ENCODE measurements at places on chromosomes 13 and 19. TPM values are rescaled to one million over a fixed set of nuclear protein-coding genes. Genes with fewer than 3 reads are reported as not detected.

DNA sequence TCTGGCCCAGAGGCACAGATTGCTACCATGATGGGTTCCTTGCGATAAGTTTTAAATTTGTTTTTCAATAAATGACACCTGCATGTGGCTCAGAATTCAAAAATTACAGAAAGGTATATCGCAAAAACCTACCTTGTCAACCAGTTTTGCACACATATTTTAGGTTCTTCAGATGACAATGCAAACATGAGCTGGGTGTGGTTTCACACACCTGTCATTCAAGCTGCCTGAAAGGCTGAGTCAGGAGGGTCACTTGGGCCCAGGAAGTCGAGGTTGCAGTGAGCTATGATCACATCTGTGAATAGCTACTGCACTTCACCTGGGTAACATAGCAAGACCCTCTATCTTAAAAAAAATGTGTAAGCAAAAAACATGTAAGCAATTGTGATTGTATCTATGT, 56.1 kb downstream of the DNM2 start:
- no peak for DNase-seq

DNA sequence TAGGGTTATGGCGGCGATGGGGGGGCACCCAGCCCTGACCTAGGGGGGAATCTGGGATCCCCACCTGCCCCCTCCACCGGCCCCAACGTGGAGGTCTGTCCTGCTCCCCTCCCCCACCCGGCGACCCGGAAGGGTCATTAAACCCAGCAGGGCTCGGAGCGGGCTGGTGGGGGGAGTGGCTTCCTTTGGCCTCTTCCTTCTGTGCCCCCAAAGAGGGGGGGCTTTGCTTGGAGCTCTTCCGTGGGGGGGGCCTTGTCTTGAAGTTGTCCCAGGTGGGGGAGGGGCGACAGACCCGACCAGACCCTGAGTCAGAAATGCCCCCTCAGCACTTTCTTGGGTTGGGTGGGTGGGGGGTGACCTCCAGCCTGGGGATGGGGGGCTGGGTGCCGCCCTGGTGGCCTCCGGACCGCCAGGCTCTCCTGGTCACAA, 1.5 kb downstream of the ARID3A start:
- DNase-seq, result no peak

FGF14 gene
- polyA plus RNA-seq, result 0.49 TPM

- DNase-seq, result no peak
These were observed 338 bp downstream of the RGCC start for GRCh38 chr13:41457589-41458186.

DNA sequence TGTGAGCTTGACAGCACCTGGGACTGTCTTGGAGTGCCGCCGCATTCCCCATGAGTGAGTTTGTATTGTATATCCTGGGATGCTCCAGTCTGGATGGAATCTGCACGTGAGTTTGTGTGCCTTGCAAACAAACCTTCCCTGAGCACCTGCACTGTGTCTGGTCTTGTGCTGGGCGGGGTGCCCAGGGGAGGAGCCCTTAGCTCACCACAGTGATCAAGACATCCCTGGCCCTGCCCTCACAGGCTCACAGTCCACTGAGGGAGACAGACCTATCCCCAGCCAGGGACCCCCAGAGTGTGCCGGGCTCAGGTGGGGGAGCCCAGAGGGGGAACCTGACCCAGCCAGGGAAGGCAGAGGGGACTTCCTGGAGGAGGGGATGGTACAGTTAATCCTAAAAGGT, 1.7 kb upstream of the BCAM start:
- no peak for DNase-seq

TNFSF13B gene
- 4.8 TPM for polyA plus RNA-seq

DNA sequence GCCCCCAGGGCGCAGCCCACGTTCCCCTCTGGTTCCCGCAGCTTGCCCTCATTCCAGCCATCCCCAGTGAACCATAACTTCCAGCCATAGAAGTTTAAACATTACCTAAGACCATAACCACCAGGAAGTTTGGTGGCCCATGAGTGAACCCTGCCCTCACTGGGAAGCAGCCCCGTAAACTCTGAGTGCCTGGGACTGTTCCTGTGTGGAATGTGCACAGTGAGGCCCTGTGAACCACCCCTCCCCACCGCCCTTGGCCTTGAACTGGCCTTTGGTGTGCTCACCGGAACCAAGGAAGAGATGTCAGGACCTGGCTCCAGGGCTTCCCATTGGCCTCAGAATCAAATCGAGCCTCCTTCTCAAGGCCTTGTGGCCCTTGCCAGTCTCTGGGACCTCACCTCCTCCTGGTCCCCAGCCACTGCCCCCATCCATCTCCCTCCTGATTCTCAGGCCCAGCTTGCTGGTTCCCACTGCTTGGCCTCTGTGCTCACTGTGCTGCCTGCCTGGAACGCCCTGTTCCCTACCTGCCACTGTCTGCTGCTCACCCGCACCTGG, 46.5 kb downstream of the DNM2 start:
- no peak for DNase-seq

Data from right lung (tissue), 10 donors.